ENCODE measurements at places on chromosomes 7 and 10.

GRCh38 chr10:102621443-102622325 is 22.6 kb upstream of the TRIM8 start:
- no peak for DNase-seq

DNA sequence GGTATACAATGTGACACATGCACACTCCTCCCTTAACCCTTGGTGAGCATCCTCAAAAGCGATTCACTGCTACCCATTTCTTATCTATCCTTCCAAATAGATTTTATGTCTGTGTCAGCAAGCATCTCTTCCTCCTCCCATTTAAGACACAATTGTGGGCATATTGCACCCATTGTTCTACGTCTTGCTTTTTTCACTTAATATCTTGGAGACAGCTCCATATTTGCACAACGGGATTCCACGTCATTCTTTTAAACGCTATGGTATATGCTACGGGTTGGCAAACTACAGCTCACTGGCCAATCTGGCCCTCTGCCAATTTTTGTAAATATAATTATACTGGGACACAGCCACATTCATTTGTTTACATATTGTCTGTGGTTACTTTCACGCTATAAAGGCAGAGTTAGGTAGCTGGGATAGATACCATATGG is 88.6 kb downstream of the RNF216 start:
- DNase-seq = no peak

GRCh38 chr7:17963281-17963680 is 23.0 kb upstream of the SNX13 start:
- DNase-seq = no peak

DNA sequence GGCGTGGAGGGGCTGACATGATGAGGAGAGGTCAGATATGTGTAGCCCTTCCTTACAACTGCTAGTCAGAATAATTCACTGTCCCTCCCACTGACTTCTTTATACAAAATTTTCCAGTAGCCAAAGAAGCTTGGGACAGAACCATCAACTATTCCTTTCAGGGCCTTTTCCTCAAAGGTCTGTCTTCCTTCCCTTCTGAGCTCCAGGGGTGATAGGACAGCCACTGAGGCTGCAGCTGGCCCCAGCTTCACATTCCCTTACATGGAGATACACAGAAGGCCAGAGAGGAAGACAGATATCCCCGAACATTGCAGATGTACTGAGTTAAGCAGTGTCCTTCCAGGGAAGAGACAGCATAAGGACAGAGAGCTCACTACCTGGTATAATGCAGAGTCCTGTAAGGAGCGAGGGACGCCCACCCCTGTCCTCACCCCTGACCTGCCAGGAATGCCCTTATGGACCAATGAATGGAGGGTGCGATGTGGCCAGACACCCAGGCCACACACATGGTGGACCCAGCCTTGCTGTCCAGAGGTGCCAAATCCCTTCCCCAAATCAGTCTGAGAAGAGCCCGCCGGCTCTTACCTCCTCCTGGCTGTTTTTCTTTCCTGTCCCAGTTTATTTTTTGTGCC is 754.7 kb downstream of the GRID1 start:
- no peak for DNase-seq

DNA sequence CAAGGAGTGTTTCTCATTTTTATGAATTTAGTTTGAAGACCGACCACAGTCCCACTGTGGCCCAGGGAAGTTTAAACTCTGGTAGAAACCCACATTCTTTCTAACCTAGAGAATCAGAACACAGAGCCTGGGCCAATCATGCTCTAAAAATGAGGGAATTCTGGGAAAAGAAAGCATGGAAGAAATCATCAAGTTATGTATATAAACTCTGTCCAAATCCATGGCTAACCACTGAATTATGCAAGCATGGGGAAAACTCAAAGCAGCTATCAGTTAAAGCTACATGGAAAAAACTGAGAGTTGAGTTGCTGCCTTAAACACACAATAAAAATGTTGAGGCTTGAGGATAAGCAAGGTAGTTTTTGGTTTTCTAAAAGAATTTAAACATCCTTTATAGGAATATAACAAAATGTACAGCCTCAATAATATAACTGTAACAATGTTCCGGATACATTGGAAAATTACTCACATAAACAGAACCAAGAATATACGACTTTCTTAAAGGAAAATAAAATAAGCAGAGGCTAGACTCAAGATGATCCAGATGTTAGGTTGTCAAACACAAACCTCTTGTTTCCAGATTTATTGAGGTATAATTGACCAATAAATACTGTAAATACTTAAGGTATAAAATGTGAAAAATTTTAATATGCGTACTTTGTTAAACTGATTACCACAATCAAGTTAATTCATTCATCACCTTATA is 311.2 kb upstream of the GNAI1 start:
- DNase-seq = no peak

GRCh38 chr7:31408140-31408729 is 67.7 kb upstream of the NEUROD6 start:
- no peak for DNase-seq

GRCh38 chr10:873020-873419 is 58.5 kb downstream of the LARP4B start:
- DNase-seq = no peak

- no peak for DNase-seq
These were observed 15.3 kb downstream of the CCM2 start for GRCh38 chr7:45015313-45015712.

DNA sequence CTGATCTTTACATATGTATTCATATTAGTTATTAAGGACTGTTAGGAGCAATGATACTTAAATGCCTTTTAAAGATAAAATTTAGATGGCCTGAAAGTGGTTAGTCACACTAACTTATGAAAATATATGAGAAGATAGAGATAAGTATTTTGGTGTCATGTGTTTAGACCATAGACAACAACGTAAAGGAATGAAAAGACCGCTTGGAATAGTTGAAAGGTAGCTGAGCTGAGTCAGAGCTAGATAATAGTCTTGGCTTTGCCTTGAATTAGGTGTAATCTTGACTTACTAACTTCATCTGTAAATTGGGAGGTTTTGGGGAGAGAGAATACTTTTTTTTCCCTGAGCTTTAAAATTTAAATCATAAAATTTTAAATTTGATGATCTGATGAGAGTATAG is 127.0 kb downstream of the LYZL1 start:
- no peak for DNase-seq

GRCh38 chr7:17501441-17502212 is 203.2 kb downstream of the AHR start:
- DNase-seq = no peak

GRCh38 chr7:53611043-53611442 is 575.6 kb downstream of the POM121L12 start:
- no peak for DNase-seq

DNA sequence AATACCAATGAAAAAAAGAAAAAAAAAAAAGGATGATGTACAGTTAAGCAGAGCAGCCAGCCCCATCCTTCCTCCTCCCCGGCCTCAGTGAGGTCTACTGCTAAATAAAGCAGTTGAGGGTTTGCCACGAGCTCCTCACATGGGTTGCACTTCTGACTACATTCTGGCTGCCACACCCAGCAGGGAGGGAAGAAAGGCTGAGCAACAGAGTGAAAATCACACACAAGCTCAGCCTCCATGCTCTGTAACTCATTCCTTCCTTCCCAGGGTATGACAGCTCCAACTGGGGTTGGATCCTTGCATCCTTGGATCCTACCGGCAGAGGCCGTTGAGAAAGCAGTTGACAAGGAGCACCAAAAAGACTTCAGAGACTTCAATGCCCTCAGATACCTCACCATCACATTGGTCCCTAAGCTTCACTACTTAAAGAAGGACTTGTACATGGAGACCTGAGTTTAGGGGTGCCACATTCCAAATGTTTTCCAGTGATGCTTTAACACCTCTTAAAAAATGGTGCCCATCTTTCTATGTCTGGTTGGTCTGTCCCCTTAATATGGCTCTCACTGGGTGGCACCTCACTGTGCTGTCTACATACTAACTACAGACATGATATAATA is 52.9 kb upstream of the PIK3CG start:
- DNase-seq = no peak

GRCh38 chr10:52965938-52966401 is 193.4 kb upstream of the MBL2 start:
- no peak for DNase-seq

DNA sequence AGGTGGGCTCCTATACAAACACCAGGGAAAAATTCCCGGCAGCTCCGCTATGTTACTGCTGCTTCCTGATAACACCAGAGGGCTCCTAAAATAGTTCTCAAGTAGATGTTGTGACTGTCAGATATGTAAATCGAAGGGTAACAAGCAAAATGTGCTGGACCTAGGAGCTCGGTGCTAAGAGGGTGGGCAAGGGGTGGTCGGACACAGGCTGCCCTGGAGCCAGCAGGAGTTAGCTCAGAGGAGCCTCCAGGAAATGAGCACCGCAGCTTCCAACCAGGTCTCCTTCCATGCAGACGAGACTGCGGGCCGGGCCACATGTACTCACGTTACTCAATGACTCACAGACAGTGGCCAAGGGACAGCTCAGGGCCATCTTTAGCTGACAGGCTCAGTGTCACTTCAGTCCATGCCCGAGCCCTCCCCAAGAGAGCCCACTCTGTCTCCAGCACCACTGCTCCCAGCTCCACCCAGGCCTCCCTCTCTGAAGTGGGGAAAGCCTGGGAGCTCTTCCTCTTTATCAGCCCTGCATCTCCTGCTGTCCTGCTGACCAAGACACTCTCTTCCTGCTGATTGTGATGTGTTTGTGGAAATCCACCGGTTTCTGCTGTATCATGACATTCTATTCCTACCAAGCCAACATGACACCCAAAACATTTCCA is 37.2 kb upstream of the TMEM273 start:
- no peak for DNase-seq

DNA sequence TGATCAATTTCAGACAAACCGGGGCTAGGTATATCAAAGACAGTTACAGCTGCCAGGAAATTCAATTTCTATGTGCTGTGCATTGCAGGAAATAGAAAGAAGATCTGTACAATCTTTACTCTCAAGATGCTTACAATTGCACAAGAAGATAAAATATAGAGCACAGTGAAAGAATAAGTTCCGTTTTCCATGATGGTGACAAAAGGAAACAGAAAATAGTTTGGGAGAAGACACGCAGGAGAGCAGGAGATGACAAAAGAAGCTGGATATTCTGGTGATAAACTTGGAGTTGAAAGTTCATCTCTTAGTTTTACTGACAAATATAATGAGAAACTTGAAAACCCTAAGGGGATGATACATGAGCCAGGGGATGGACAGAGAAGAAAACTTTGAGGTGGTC is 646.0 kb downstream of the PARD3 start:
- DNase-seq = no peak

- no peak for DNase-seq
These were observed 11.9 kb downstream of the ANTXRL start for GRCh38 chr10:46298477-46299285.

DNA sequence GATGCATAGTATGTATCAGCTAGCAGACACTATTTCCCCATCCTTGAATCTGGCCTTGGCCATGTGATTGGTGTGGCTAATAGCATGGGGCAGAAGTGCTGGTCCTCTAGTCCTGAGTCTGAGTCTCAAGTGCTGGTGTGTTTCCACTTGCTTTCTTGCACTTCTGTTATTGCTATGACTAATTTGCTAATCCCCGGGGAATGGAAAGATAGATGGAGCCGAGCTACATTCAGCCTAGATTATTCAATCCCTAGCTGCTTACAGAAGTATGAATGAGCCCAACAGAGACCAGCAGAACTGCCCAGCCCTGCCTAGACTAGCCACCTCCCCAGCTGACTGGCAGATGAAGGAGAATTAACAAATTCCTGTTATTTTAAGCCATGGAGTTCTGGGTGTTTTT is 53.2 kb upstream of the SYPL1 start:
- no peak for DNase-seq

DNA sequence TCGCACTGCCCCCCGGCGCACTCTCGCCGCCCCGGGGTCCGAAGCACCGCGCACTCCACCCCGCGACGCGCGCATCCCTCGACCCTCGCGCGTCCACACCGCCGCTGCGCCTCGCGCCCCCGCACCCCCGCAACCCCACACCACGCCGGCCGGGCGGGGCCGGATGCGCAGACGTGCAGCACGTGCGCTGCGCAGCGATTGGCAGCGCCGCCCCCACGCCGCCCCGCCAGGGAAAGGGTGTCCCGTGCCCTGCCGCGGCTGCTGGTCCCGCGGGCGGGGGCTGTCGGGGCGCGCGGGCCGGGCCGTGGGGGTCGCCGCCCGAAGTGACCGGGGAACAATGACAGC is 53.7 kb upstream of the KDM7A start:
- DNase-seq = no peak

GRCh38 chr10:27716521-27716920 is 29.1 kb downstream of the MKX start:
- no peak for DNase-seq

- DNase-seq = no peak
These were observed 96.1 kb upstream of the BMPER start for GRCh38 chr7:33809228-33809627.

- DNase-seq = no peak
These were observed 5.8 kb upstream of the GGCT start for GRCh38 chr7:30510124-30511075.

DNA sequence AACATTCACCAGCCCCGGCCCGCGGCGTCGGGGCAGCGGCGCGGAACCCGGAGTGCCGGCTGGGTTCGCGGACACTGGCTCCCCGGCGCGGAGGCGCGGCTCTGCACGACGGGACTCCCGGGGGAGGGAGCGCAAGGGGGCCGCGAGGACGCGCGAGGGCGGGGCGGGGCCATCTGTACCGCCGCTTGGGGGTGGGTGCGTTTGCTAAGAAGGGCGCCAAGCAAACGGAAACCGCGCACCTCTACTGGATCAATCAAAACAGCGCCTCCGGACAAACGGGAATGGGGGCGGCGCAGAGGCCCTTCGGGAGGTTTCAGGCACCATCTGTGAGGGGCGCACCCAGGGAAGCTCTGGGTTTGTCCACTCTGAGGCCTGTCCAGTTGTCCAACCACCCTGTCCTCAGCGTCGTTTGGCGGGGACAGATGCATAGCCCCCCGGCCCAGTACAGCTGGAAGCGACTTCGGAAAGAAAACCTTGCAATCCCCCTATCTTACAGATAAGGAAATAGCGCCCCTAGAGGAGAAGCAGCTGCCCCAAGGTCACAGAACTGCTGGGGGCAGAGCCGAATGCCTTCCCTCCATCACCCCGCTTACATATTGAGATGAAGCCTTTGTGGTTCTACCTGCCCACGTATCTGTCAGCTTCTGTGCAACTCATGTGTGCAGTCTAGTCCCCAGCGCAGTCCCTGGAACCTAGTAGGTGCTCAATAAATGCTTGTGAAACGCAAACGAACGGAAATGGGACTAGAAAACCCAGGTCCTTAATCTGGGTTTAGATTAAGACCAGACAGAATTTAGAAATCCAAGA is 10.7 kb upstream of the SLIT1 start:
- DNase-seq = no peak
